ENCODE measurements at places on chromosomes 4 and X.

GRCh38 chrX:123504630-123505270 is 228.1 kb downstream of the THOC2 start:
- DNase-seq: no peak

GRCh38 chr4:105895583-105896460 is 551 bp downstream of the NPNT start:
- DNase-seq: no peak

DNA sequence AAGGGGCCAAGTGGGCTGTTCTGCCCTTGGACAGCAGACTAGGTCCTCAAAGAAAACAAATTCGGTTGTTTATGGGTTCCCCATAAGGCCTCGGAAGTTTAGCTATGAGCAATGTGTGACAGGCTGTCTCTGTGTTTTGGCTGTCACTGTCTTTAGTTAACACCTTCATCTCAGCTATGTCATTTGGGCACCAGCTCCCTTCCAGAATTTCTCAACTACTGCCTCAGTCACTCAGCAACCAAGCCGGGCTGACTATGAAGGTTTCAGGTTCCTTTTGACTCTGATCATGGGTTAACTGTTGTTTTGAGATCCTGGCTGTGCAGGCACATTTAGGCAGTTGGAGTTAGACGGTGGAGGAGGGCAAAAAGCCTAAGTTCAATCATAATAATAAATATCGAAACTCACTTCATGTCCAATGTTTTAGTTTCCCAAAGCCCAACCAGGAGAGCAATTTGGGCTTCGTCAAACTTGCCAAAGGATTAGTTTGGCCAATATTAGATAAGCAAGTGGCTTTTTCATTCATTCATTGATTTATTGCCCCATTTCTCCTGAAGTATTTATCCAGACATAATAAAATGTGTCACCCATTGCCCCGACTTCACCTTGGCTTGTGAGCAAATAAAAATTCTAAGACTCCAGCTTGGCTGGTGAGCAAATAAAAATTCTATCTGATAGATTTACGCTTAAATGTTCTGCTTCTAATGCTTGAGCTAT is 9.1 kb upstream of the PAGE1 start:
- DNase-seq: no peak

DNA sequence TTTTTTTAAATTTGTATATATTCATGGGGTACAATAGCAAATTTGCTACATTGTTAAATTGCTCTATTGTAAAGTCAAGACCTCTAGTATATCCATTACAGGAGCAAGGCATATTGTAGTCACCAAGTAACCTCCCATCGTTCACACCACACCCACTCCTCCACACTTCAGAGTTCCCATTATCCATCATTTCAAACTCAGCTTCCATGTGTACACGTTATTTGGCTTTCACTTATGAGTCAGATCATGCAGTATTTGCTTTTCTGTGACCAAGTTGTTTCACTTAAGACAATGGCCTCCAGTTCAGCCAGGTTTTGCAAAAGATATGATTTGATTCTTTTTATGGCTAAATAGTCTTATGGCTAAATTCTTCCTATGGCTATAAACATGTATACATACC is 2614.2 kb downstream of the PCDH7 start:
- DNase-seq: no peak

- DNase-seq: peak; percentile 47
Observed at GRCh38 chr4:12852338-12853307, 631.5 kb downstream of the RAB28 start.

DNA sequence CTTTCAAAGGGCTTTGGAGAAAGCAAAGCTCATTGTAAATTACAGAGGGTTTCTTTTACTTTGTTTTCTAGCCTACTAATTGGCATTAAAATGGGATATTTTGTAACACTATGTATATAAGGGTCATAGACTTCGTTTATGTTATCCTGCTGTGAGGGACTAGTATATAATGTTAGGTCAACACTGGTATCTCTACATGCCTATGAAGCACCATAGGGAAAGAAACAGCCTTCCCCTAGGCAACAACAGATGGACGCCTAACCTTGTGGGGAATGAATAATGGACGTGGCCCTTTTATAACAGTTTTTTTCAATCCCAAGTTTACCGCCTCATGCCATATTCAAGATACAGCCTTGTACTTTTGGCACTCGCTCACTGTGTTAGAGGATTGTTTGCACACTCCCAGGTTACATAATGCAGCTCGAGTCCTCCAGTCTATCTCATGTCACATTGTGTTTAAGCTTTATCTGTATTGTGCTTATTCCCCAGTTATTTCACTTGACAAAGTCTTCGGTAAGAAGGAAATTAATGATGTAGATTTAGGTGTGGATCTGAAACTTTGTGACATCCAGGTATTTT is 711.0 kb downstream of the RPA4 start:
- no peak for DNase-seq

DNA sequence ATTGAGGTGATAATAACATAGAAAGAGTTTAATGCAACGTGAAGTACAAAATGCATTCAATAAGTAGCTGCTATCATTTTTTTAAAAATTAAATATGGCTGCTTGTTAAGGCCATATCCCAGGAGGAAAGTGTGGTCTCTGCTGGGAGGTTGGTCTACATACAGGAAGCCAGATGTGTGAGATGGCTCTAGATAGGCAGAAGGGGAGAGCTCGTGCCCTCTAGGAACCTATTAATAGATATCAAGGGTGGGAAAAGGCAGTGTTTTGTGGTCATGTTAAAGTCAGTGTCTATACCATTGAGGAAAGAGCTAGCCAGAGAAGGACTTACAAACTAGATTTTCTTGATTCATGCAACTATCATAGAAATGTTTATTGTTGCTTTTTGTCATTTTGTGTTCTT is 140.5 kb downstream of the KLHL8 start:
- DNase-seq: no peak

DNA sequence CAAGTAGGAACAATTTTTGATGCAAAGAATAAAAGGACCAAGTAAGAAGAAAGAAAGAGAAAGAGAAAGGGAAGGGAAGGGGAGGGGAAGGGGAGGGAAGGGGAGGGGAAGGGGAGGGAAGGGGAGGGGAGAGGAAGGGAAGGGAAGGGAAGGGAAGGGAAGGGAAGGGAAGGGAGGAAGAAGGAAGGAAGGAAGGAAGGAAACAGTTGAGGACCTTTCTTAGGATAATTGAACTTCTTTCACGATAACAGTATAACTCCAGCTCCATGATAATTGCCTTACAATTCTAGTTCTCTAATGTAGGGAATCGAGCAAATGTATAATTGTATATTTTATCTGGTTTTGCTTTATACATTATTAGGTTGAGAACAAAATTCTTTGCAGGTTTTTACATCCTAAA is 556.2 kb upstream of the PCDH10 start:
- DNase-seq: no peak

- DNase-seq: no peak
Observed at GRCh38 chrX:93868289-93868965, 194.4 kb downstream of the FAM133A start.

DNA sequence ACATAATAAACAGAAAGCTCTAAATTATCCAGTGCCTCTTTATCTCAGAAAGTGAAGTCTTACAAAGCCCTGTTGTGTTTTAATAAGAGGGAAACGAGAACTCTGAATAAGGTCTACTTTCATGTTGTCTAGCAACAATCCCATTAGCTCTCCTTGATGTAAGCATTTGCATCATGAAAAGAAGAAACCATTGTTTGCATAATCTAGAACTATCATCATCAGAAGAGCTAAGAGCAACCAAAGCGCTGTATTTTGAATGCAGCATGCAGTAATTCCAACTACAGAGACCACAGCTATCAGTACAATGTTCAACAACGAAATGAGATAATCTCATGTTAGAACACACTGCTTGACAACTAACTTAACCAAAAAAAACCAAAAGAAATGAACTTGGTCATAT is 257.1 kb downstream of the CAMK2D start:
- no peak for DNase-seq

All from DMS79 treated with DMSO at 0.1 percent for 48 hours (cell line).